ENCODE measurements at places on chromosomes 5 and 9.

DNA sequence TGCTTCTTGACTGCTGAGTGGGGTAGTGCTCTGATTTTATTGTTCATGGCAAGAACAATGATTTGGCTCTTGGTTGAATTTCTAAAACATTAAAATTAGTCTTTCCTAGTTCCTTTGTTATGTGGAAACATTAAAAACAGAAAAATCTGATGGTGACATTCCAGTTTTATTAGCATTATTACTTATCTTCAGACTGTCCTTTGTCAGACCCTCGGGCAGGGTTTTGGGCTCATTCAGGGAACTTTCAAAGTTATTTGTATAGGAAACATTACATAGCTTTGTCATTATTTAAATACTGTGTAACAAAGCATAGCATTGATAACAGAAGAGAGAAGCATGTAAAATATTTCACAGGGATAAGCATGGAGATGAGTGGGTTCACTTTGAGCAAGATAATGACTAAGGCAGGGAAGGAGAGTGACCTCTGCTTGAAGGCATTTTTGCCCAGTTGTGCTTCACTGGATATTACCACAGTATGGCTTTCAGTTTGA lies 119.9 kb downstream of the KDM4C start:
- DNase-seq = no peak

DNA sequence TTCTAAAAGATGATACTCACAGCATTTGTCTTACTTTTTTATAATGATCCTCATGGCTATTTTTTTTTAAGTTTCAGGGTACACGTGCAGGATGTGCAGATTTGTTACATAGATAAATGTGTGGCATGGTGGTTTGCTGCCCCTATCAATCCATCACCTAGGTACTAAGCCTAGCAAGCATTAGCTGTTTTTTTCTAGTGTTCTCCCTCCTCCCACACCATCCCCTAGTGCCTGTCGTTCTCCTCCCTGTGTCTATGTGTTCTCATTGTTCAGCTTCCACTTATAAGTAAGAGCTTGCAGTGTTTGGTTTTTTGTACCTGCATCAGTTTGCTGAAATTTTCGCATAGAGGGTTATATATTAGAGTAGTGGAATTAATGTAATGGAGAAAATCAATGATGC lies 189.1 kb upstream of the CDH12 start:
- no peak for DNase-seq

DNA sequence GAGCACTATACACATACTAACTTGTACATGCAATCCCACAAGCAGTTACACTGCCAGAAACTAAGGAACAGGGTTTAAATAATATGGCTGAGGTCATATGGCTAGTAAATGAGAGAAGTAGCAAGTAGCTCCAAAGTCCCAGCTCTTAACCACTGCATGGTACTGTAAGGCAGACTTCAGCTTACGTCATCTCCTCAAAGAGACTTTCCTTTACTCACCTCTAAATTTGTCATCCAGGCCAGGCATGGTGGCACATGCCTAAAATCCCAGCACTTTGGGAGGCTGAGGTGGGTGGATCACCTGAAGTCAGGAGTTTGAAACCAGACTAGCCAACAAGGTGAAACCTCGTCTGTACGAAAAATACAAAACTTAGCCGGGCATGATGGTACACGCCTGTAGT lies 20.4 kb upstream of the SELENOP start:
- no peak for DNase-seq

- DNase-seq = no peak
Observed at GRCh38 chr9:129919841-129920240, 84.6 kb downstream of the USP20 start.
